Fibroblast of skin of left biceps (primary cell): ENCODE measurements at places on chromosomes 13 and 19.
A peak's percentile ranks its signal among the peaks of the same experiment; 100 is the strongest.

GRCh38 chr19:35559281-35559659, 4.2 kb downstream of the ATP4A start:
- no peak for DNase-seq

GRCh38 chr19:58364146-58364545, 1.6 kb upstream of the ZNF497 start:
- no peak for DNase-seq

- no peak for DNase-seq
Measured at GRCh38 chr13:51883226-51883600, 21.4 kb downstream of the CCDC70 start.

DNA sequence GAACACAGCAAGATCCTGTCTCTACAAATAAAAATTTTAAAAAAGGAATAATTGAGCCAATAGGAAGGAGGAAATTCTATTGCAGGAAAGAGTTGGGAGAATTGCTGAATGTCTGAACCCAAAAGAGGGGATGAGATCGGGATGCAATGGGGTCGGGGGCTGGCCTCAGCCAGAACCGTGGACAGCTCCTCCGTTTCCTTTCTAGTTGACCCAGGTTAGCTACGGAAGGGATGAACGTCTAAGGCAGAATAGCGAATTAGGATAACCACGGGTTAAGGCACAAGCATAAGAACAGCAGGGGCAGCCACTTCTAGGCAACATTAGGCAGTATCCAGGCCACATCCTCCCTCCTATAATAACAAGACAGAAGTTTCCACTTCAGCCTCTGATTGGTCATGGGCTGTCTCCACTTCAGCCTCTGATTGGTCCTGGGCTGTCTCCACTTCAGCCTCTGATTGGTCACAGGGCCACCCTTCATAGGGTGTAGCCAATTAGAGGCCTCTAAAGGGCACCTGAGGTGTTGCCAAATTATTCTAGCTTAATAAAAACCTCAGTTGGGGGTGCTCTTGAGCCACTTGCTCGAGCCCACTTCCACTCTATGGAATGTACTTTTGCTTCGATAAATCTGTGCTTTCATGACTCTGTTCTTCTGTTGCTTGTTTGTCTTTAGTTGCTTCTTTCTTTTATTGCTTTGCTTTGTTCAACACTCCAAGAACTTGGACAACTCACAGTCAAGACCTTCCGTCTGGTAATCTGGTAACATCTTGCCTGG, 24.9 kb upstream of the TPM4 start:
- no peak for DNase-seq

- peak; percentile 76 for DNase-seq
Measured at GRCh38 chr13:97855570-97856303, 97.7 kb upstream of the IPO5 start.

GRCh38 chr19:35870798-35871197, 2.4 kb downstream of the APLP1 start:
- DNase-seq = no peak

GRCh38 chr13:112451512-112452379, 75.6 kb downstream of the SPACA7 start:
- DNase-seq = no peak

DNA sequence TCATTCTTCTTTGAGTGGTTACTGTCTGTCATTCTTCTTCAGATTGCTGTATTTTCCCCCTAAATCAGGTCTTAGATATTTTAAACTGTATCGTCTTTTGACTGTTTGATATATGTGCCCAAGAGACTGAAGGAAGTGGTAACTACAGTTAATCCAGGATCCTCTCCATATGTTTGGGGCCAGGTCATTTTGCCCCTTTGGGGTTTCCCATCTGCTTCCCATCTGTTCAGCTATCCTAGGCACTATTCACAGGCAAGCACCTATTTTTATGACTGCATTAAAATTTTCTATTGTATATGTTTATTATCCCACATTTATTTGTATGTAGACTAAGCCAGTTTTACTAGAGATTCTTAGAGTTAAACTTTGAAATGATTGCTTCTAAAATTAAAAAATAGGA, 244.2 kb downstream of the PCCA start:
- DNase-seq = no peak

DNA sequence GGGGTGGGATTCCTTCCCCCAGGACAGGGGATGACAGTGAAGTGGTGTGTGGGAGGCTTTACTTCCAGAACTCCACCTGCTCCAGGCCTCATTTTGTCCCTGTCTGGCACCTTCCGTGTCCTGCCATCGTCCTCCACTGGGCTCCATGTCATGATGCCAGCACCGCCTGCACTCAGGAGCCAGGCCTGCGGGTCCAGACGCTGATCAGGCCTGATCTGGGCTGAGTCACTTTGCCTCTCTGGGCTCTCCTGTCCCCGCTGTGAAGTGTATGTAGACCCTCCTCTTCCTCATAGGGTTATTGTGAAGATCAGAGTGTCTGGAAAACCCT, 9.6 kb downstream of the FUZ start:
- no peak for DNase-seq

DNA sequence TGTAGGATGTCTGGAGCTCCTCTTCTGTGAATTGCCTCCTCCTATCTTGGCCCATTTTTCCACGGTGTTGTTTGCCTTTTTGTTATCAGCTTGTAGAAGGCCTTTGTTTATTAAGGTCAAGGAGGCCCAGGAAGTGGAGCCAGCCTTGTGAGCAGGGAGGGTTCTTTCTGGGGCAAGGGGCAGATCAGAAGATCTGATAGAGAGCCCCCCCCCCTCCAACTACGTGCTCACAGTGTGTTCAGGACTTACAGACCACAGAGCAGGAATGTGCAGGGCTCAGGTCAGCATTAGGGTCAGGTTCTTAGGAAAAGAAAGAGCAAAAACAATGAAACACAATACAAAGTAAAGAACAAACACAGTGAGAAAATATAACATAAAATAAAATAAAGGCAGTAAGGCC, 59.4 kb downstream of the CCNE1 start:
- DNase-seq = no peak

GRCh38 chr19:3034656-3035541, 5.8 kb upstream of the TLE2 start:
- DNase-seq = peak; percentile 15

- no peak for DNase-seq
Measured at GRCh38 chr19:5016781-5017180, 47.9 kb downstream of the KDM4B start.

- no peak for DNase-seq
Measured at GRCh38 chr19:2555422-2556220, 79.7 kb downstream of the GADD45B start.

- DNase-seq = no peak
Measured at GRCh38 chr13:49329831-49330545, 82.3 kb downstream of the CDADC1 start.
